ENCODE measurements at places on chromosomes 6 and 20.

- no peak for DNase-seq
Measured at GRCh38 chr20:1818895-1819294, 76.3 kb upstream of the SIRPA start.

DNA sequence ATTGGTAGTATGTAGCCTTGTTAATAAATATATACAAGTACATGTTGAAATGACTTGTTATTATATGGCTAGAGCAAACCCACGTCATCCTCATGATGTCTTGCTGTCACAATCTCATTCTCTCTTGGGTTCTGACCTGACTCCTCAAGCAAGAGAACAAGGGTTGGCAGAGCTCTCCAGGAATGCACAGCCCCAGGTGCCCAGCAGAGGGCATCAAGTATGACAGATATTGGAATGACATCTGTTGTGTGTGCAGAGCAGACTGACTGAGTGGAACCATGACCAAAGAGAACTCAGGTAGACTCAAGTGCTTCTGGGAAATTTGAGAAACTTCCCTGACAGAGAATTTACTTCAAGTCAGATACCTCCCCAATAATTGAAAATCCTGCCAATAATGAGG is 90.6 kb downstream of the PAX1 start:
- DNase-seq = no peak

GRCh38 chr6:6900569-6901204 is 207.1 kb upstream of the RREB1 start:
- DNase-seq = no peak

DNA sequence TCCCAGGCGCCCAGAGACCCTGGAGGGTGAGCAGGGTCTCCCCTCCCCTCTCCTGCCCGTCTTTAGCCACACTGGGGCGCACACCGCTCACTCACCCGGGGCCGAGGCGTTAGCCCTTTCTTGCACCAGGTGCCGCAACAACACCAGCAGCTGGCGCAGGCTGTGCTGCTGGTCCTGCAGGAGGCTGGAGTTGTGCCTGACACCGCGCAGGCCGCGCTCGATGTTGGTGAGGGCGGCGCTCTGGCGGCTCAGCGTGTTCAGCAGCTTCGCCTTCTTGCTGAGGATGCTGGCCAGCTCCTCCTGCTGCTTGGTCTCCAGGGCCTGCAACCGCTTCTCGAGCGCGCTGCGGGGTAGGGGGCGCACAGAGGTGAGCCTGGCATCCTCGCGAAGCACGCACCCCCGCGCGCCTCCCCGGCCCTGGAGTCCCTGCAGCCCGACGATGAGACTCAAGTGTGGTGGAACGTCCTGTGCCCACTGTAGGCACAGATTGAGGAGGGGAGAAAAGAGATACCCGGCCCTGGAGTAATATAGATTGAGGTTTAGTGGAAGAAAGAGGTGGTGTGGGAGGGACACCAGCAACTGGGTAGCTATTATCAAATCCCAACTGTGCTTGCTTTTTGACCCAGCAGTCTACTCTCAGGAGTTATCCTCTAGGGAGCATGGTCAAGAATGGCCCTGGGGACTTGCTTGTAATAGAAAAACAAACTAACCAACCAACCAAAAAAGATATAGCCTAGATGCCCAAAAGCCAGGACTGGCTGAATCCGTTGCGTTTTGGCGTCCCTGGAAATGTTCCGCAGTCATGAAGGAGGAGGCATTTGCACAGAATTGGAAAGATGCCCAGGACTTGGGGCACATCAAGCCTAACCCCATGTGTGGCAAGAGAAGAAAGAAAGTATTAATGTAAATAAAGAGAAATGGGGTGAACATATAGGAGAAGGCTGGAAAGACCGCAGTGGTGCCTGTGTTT is 30.9 kb downstream of the ANGPT4 start:
- peak; percentile 83 for DNase-seq

GRCh38 chr6:43913375-43914271 is 143.6 kb downstream of the VEGFA start:
- no peak for DNase-seq

GRCh38 chr6:163814494-163815364 is 400.2 kb downstream of the QKI start:
- peak; percentile 41 for DNase-seq

- no peak for DNase-seq
Measured at GRCh38 chr6:163661272-163661671, 246.8 kb downstream of the QKI start.

- DNase-seq = no peak
Measured at GRCh38 chr20:51236421-51236820, 213.5 kb upstream of the KCNG1 start.

DNA sequence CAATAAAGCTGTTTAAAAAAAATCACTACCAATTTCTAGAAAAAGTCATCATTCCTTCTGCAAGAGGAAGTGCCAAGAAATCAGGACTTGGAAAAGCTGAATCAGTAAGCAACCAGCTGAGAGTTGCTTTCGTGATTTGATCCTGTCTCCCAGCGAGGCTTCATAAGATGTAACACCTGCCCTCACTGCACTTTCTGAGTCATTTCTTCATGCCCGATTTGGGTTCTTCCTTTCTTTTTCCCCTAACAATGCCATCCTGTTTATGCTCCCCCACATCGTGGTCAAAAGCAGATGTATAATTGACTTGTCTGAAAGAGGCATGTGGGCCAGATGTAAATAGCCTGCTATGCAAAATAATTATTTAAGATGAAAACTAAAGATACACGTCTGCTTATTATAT is 52.1 kb downstream of the RIPOR2 start:
- peak; percentile 31 for DNase-seq

DNA sequence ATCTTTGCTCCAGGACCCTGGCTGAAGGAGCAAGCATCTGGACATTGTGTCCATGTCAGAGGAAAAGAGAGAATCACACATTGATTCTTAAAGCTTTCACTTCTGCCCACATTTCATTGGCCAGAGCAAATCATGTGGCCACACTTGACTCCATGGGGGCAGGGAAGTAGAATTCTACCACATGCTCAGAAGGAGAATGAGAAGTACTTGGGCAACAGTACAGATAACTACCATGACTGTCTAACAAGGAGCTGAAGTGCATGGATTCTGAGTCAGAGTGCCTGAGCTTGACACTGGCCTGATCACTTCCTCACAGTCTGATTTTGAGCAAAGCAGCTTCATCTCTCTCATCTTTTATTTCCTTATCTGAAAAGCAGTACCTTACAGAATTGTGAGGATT is 38.6 kb downstream of the GHRH start:
- no peak for DNase-seq

DNA sequence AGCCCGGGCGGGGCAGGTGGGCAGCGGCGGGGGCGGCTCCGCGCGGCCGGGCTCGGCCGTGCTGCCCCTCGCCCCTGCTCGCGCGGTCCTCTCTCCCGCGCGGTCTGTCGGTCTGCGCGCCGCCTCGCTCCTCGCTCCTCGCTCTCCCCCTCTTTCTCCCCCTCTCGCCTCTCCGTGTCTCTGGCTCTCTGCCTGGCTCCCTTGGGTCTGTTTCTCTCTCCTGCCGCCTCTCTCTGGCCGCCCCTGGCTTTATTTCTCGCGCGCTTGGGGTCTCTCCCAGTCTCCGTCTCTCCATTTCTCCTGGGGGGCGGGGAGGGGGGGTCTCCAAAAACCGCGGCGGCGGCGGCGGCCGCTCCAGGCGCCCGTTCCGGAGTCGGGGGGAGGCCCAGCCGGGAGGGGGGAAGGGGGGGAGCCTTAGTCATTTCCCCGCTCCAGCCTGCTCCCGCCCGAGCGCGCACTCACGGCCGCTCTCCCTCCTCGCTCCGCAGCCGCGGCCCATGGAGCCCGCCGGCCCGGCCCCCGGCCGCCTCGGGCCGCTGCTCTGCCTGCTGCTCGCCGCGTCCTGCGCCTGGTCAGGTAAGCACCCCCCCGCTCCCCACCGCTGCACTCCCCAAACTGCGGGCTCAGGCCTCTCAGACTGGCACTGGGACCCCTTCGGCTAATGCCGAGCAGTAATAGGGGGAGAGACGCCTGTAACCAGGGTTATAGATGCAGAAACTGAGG is at the start of gene SIRPA:
Gene SIRPA, plus strand, starts transcription at position 457 of the 723 bp plus-strand sequence. Its CDS starts 41 bp downstream, at position 498.
- DNase-seq = peak; percentile 87

GRCh38 chr6:167349631-167350274 is 24.9 kb downstream of the TTLL2 start:
- no peak for DNase-seq

DNA sequence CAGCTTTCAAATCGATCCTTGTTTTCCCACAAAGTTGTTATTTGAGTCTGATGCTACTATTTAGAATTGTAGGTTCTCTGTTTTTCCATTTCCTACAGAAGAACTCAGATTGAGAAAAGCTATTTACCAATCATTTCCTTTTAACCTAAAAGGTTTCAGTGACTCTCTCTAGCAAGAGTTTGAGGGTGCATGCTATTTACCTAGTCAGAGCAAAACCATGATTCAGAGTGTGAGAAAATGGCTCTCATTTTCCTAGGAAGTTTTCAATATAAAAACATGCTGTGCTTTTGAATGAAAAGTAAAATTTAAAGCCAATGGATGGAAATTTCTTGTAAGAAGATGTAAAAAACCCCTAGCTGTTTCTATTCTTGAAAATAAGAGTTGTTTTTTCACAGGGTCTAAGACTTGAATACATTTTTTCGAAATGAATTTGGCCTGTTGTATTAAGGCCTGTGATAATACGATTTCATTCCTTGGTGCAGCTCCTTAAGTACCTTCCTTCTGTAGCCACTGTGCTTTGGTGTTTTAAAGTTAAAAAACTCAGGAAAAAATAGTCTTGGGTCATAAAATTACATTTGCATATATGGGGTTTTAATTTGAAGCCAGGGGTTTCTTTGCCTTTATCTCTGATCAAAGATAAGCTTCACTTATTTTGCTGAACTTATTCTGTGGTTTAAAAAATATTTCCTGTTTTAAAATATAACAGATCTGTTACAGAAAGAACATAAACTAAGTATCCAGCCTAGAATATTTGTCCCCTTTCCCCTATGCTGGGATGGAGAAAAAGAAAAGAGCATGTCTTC is 18.0 kb upstream of the RSPH3 start:
- DNase-seq = no peak

DNA sequence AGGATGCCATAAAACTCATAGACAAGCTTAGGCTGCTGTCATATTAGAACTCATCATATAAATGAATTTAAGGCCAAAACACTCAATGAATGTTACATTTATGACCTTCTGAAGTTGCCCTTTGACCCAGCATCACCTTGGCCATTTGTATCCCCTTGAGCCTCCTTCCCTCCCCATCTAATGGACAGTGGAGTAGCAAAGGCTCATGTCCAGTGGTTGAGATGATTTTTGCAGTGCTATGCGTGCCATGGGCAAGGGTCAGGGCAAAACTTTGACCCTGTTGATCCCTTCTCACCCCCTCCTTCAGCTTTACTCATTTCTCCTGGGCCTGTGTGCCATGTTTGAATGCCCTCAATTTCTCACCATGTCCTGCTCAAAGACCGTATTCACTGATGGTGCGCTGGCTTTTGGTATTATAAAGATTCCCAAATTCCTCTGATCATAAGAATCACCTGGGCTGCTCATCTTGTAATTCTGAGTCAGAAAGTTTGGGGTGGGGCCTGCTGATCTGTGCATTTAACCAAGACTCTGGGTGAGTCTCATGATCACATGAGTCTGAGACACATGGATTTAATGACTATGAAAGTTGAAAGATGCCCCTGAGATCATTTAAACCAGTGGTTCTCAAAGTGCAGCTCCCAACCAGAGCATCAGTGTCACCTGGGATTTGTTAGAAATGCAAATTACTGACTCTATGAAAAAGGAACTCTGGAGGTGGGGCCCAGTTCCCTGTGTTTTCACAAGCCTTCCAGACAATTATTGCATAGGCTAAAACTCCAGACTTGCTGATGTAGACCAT is 57.5 kb upstream of the IL20RA start:
- no peak for DNase-seq

- peak; percentile 81 for DNase-seq
Measured at GRCh38 chr20:57223648-57224489, 42.6 kb downstream of the BMP7 start.

GRCh38 chr6:31399589-31400466 is 3.6 kb upstream of the MICA start:
- DNase-seq = peak; percentile 89

- DNase-seq = no peak
Measured at GRCh38 chr6:153031335-153031955, 28.9 kb upstream of the MTRF1L start.

DNA sequence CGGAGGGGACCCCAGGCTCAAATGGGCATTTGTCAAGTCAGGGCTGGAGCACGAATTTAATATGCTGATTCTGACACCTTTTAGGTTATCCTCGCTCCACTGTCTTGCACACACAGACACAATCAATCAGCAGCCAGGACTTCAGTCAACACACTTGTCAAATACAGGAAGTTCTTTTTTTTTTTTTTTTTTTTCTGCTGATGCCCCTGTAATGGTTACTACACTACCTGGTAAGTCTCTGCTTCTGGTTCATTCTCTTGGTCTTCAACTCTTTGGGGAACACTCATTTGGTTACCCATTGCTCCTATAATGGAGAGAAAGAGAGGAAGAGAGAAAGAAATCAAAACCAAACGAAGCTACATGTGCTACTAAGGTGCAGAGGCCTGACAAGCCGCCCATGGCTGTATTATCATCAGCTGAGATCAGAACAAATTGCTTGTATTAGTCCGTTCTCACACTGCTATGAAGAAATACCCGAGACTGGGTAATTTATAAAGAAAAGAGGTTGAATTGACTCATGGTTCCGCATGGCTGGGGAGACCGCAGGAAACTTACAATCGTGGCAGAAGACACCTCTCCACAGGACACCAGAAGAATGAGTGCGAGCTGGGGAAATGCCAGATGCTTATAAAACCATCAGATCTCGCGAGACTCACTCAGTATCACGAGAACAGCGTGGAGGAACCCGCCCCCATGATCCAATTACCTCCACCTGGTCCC is 11.8 kb downstream of the BCAS1 start:
- no peak for DNase-seq

GRCh38 chr6:26296857-26297648 is 67.9 kb upstream of the BTN3A2 start:
- no peak for DNase-seq

DNA sequence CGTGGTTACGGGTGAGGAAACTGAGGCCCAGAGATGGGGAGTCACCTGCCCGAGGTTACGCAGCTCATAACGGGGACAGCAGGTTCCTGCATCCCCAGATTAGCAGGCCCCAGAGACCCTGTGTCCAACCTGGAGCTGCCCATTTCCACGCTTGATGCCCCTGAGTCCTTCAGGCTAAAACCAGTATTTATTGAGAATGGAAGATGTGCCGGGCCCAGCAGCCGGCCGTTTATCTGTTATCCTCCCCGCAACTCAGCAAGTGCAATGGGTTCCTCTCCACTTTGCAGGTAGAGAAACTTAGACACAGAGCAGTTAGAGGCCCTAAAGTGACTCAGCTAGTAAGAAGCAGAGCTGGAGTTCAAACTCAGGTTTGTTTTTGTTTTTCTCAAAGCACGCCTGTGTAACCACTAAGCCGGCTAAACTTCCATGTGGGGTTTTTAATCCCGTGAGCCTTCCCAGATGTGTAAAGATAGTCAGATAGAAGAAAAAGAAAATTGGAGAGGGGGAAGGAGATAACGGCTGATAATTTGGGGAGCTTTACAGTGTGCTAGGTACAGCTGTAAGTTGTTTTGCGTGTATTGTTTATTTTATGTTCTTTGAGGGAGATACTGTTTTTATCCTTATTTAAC is 775 bp downstream of the PFDN4 start:
- DNase-seq = no peak

GRCh38 chr6:157267109-157267611 is 56.2 kb downstream of the TMEM242 start:
- no peak for DNase-seq
